Stimulated activated CD4-positive, alpha-beta T cell treated with anti-CD3 and anti-CD28 coated beads, Interleukin-12 subunit alpha, Interleukin-12 subunit beta, amount 100 ng/mL, for 4 hours (primary cell): ENCODE measurements at places on chromosomes 13 and 19.

DNA sequence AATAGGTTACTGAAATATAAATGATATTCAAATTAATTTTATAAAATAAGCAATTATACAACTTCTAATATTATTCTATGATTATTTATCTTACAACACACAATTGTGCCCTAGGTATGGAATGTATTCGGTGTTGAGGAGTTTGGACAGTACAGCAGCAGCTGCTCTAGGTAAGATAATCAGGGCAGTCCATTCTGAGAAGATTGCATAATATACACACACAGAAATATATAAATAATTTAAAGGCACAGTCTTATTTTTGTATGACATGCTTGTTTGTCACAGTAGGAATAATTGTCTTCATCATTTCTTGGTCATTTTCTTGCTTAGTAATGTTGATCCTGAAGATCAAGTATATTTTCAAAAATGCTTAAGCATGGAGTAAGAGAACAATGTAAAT lies 849.4 kb upstream of the MIR17HG start:
- DNase-seq = no peak

DNA sequence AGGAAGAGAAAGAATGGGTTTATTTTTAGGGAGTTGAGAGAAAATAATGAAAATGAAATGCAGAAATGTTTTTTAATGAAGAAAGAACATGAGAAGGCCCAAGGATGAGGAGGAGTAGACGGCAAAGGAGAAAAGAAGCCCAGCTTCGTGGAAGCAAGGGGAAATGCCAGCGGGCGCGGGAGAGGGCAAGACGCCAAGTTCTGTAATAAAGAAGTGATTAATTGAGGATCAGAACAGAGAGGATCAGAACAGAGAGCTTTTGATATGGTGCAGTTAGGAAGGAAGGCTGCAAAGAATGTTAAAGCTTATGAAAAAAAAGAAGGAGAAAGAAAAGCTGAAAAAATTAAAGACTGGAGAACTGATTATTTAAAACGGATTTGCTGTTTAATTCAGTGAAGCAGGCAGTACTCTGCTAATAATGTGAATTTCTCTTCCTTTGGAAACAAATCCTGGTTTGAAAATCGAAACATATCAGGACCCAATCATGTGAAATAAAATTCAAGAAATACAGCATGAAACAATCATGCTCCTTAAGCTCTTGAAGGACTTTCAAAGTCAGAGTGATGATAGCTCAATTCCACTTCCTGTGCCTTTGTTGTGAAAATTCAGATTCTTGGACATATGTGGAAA lies 99.3 kb upstream of the SOX1 start:
- DNase-seq = no peak

DNA sequence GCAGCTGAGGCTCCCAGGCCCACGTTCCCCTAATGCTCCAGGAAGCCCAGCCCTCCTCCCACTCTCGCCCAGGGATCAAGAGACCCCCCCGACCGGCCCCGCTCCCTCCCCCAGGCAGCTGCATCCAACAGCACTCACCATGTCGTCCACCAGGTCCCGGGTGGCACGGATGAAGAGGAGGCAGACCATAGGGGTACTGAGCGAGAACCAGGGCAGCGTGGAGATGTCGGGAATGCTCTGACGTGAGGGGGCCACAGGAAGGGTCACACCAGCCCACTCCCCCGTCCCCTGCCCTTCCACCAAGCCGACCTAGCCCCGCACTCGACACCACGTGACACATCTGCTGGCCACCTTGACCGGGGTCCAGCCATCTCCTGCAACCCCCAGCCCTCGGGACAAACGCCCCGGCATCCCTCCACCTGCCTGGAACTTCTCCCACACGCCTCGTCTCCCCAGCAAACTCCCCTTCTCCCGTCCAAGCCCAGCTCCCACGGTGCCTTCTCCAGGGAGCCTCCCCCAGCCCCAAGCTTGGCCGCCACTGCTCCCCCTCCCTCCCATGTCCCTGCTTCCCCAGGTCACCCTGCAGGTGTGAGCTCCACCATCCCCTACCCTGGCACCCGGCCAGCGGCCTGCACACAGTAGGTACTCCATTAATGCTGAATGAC lies 4.9 kb downstream of the ATP8B3 start:
- DNase-seq = no peak

DNA sequence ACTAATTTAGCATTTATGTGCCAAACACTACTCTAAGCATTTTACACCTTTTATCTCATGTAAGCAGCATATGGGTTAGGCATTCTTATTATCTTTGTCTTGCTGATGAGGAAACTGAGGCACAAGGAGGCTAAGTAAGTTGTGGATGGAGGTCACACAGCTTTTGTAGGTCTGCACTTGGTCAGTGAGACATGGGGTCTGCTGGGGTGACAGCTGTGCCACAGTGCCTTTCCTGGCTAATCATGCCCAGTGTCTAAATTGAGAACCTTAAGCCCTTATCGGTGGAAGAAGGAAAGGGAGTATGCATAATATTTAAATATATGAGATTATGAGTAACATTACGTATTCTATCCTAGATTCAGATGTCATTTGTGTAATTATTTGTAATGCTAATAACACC lies 226.2 kb downstream of the GGACT start:
- DNase-seq = no peak

DNA sequence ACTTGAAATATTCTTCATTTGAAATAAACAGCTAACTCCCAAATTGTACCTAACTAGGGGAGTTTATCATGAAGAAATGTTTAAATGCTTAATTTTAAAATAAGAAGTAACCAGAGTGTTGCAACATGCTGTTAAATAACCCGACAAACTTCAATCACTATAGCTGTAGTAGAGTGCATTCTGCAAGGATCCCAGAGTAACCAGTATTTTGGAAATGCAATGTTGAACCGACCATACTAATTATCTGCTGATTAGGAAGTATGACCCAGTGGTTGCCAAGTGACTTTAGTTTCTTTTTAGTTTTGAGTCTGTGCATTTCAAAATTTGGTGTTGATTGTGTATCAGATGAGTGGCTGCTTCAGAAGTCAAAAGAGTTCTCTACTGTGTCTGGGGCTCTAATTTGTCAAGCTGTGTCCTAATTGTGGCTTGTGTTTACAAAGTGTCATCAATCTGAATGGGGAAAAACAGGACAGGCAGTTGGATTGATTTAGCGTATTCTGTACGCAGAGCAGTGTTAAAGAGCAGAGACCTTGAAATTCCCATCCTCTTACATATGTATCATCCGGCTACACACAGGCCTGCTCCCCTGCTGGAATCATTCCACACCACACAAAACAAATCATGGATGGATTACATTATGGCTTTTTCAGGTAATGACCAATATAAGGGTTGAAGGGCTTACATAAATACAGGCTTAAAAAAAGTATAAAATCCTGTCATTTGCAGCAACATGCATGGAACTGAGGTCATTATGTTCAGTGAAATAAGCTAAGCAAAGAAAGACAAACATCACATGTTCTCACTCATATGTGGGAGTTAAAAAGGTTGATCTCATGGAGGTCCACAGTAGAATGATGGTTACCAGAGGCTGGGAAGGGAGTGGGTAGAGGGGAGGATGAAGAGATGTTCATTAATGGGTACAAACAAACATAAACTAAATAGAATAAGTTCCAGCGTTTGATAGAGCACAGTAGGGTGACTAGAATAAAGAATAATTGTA lies 351.5 kb downstream of the KLF12 start:
- DNase-seq = no peak

GRCh38 chr19:29810504-29810871 lies 1.3 kb upstream of the CCNE1 start:
- no peak for DNase-seq

DNA sequence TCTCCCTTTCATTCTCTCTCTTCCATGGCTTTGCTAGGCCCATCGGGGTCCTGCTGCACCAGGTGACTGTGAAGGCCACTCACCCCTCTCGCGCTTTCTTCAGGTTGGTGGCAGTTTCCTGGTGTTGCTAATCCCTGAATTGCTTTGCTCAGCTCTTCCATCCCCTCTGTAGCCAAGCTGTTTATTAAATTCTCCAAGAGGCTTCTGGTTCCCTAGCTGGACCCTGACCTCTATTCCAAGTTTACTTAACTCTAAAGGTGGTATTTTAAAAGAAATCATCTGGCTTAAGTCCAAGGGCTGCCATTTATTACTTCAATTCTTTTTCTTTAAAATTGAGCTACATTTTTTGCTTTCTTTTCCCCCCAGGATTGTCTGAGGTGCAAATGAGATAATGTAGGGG lies 32.7 kb upstream of the MICU2 start:
- DNase-seq = no peak
